ENCODE measurements at places on chromosomes 4 and X.

DNA sequence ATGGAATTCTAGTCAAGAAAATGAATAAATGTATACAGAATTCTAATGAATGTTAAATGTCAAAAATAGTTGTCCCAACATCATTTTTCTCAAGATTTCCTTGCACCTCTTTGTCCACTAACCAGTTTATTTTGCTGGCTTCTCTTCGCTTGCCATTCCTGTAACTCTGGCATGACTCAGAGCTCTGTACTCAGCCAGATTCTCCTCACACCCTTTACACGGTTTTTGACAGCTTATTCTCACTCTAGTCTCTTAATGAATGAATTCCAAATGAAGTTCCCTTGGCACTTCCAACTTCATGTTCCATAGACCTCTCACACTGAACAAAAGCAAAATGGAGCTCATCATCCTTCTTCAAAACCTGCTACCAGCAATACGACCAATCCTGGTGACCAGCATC, 419.3 kb upstream of the SLIT2 start:
- no peak for DNase-seq

- DNase-seq, result no peak
Observed at GRCh38 chr4:112374850-112375249, 77.7 kb downstream of the ALPK1 start.

- no peak for DNase-seq
Observed at GRCh38 chr4:48490012-48490679, at the start of gene ZAR1. ZAR1 (plus strand) TSS chr4:48490252; CDS start chr4:48490292, 40 bp downstream.

- no peak for DNase-seq
Observed at GRCh38 chr4:88138561-88138960, 19.9 kb downstream of the ABCG2 start.

- no peak for DNase-seq
Observed at GRCh38 chr4:71518283-71518989, 179.6 kb downstream of the SLC4A4 start.

- DNase-seq, result no peak
Observed at GRCh38 chr4:1512738-1513660, 106.8 kb upstream of the NKX1-1 start.

DNA sequence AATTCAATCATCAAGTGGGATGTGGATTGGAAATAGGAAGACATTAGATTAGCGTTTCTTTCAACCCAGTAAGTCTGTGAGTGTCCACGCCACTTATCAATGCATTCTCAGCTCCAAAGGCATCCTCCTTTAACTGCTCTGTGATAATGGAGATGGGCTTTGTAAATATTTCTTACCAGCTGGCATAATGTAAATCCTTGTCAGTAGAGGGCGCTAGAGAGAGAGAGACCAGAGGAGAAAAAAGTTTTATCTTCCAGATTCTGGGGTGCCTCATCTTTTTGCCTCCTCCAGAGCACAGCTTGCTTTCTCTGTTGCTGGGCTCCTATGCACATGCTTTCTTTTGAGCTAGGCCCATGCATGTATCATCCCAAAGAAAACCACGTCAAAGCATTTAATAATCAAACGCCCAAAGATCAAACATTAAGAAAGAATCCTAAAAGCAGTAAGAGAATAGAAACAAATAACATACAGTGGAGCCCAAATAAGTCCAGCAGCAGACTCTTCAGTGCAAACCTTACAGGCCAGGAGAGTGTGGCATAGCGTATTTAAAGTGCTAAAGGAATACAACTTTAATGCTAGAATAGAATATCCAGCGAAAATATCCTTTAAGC, 9.6 kb upstream of the MTMR1 start:
- no peak for DNase-seq

DNA sequence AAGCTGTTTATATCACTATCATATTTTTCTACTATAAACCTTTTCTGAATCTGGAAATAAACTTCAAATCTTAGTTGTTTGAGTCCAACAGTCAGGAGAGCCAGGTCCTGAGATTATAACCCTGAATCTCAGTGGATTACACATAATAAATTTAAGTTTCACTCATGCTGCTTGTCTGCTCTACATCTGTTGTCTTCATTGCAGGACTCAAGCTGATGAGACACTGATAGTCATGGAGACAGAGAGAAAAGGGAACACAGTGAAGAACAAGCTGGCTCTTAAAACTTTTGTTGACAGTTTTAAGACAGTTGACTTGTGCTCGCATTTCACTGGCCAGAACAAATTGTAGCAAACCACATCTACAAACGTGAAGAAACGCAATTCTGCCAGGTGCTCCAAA, 327.0 kb upstream of the CTSO start:
- DNase-seq, result no peak

- no peak for DNase-seq
Observed at GRCh38 chr4:1613099-1613495, 71.0 kb downstream of the FAM53A start.

- DNase-seq, result no peak
Observed at GRCh38 chr4:110510955-110511544, 35.1 kb downstream of the ENPEP start.

DNA sequence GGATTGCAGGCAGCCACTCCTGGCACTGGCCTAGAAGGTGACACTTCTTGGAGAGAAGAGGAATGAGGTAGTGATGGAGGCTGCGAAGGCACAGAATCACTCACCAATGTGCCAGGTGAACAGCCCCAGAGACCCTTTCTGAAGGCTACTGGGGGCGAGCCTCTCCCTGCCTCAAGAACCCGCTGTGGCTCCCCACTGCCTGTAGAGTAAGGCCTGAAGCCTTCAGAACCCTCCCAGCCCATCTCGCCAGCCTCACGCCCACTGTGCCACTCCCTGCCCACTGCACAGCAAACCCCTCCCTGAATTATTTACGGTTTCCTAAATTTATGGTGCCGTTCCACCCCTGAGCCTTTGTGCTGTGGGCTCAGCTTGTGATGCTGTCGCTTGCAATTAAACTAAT, 24.2 kb upstream of the SORCS2 start:
- no peak for DNase-seq

DNA sequence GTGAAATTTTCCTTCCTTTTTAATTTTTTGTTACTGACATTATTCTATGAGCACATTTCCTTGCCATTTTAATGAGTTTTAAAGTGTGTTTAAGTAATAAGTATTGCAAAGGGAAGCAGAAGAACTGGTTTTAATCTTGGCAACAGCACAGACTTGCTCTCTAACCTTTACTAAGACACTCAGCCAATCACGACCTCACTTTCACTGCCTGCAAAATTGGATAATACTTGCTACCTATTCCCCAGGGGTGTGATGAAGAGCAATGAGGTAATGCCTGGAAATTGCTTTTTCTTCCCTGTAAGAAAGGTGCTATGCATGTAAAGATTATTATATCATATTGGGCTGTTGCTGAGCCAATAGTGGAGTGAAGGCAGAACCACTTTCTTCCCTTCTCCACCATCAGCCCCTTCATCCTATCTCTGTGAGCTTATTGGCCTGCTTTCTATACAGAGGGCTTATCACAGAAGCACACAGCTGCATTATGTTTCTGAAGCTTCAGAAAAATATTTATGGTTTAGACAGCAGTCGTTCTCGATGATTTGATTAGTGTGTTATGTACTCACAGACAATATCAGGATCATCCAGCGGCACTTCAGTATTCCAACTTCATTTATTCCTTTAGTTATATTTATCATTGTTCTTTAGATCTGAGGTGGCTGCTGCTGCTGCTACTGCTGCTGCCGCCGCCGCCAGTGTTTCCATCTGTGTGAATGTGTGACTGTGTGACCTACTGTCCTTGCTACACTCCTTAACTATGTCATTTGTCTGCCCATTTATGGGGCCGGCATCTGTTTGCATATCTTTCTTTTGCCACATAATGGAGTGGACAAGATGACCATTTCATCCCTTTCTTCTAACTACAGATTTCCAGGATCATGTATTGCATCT, 255.1 kb downstream of the C4orf33 start:
- DNase-seq, result no peak

GRCh38 chrX:149758068-149758714, 15.7 kb upstream of the HSFX1 start:
- no peak for DNase-seq

DNA sequence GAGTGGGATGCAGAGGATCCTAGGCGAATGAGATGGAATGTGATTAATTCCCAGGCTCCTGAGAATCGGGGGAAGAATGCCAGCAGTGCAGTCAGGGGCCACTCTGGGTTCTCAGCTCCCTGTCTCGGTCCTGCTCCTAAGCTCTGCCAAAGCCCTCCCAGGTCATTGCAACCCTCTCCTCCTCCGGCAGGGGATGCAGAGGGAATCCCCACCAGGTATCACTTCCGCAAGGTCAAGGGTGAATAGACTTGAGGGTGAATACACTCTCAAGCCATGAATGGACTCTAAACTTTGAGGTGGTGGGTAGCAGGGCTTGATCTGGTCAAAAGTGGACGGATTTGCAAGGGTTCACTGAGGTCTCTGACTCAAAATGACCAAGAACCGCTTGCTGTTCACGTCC, 139.3 kb upstream of the MXRA5 start:
- DNase-seq, result no peak

GRCh38 chrX:68115371-68115770, 317.9 kb downstream of the OPHN1 start:
- no peak for DNase-seq

- no peak for DNase-seq
Observed at GRCh38 chr4:30330894-30331652, 389.1 kb upstream of the PCDH7 start.

DNA sequence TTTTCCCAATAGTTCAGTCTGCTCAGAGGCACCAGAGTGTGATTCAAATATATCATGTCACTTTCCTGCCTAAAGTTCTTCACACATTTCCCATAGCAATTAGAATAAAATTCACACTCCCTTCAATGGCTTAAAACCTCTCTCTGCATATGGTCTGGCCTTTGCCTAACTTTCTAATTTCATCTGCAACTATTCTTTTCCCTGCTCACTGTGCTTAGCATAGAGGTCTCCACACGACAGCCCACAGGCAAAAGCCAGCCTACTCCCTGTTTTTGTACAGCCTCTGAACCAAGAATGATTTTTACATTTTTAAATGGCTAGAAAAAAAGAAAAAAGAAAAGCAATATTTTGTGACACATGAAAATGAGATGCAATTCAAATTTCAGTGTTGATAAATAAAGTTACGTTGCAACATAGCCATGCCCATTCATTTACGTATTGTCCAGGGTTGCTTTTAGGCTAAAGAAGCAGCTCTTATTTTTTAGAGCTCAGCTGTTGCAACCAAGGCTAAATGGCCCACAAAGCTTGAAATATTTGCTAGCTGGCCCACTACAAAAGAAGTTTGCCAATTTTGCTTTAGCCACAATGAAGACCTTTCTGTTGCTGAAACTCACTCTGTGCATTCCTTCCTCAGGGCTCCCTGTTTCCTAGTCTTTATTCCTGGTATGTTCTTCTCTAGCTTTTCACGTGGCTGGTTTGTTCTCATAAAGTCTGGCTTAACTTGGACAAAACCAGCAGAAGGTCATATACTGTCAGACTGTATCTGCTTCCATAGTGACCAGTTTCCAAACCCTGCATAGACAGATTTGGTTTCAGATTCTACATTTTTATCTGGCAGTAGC, 26.6 kb upstream of the IRF2 start:
- no peak for DNase-seq

- DNase-seq, result no peak
Observed at GRCh38 chr4:38919494-38919893, 51.9 kb downstream of the FAM114A1 start.

- DNase-seq, result no peak
Observed at GRCh38 chr4:166067915-166068314, 194.9 kb downstream of the TLL1 start.

DNA sequence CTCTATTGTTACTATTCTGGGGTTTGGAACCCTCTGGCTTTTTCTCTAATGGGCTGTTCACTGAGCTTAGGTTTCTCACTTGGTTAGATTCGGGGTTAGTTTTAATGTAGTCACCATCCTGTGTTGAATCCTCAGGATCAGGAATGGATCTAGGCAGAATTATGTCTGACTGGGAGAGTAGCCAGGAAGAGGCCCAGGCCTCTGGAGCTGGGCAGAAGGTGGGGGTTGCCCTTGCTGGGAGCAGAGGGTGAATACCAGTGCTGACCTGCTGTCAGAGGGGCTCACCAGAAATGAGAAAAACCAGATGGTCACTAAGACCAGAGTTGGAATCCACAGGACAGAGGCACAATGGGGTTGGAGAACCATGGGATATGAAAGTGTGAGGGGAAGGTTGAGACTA, 126.6 kb upstream of the SLC4A4 start:
- no peak for DNase-seq

DNA sequence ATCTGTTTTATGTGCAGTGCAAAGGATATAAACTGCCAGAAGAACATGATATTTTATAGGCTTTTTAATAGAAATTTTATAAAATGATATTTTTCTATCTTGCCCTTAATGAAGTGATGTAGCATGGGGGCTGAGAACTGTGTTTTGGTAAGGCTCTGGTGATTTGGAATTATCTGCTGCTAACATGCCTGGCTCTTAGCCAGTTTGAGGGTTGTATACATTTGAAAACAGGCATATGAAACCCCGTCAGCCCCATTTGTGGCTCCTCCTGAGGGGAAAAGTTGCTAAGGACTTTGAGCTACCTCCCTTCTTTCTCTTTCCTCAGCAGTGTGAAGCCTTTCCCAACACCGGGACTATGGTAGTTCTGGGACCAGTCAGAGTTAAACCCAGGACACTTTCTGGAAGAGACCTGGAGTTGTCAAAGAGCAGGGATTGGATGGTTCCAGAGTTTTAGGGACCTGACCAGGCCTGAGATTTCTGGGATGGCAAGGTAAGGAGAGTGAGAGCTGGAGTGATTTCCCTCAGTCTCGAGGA, 4.7 kb downstream of the SFRP2 start:
- DNase-seq, result no peak

DNA sequence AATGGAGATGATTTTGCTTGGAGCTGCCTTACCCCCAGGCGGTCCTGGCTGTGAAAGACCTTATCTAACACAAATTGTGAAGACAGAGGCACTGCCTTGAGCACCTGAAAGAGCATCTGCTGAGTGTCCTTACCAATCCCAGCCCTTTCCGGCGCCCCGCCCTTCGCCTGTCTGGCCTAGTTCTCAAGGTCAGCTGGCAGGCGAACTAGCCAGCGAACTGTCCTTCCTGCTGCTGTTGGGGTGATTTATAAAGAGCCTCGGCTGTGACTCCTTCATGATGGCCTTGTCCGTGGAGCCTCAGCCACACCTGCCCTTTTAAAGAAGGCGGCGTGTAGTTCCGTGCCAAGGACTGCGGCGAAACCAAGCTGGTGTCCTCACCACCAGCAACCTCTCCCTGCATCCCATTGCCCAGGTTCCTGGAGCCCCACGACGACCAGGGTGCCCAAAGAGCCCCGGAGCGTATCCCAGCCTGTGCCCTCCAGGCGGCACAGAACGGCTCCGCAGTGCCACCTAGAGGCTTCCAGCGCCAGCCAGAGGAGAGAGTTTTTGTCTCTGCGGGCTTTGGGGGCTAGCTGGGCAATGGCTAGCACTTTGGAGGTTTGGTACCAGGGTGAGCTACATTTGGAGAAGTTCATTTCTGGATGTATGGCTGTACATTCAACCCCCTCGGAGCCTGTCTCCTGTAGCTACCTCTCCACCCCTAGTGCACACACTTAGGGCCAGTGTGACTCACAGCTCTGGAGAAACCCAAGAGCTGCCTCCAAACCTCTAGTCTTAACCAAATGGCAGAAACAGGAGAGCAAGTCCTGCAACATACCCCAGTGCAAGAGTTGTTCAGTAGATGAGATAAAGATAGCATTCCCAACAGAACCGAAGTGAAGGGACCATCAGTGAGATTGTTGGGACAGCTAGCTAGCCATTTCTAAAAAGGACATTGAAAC, 36.8 kb upstream of the VMA21 start:
- no peak for DNase-seq
